Uterus (tissue), 4 donors: ENCODE measurements at places on chromosomes 6 and 20. TPM values are rescaled to one million over a fixed set of nuclear protein-coding genes. Genes with fewer than 3 reads are reported as not detected.
A peak's percentile ranks its signal among the peaks of the same experiment; 100 is the strongest.

DNA sequence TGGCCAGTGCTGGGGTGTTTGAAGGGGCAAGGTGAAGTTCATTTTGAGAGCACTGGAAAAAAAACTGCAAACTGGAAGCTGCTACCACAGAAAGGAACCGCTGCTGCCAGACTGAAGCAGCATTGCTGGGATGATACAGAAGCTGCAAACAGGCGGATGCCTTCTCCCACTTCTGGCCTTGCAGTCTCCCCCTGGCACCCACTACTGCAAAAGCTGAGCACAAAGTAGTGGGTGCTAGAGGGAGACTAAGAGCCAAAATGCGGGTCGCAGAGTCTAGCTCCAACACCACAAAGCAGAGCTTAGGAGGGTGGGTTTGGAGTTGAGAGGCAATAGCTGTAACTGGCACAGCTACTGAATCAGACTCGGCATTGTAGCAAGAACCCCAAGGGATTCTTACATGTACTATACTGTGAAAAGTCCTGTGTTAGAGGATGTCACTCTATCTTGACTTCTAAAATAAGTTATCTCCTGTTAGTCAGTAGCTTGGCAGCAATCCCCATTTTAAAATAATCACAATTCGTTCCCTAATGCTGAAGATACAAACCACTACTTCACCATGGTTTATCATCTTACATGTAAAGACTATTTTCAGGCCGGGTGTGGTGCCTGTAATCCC, 44.0 kb upstream of the COL21A1 start:
- no peaks in the 10 kb centered on the region for H3K27me3 ChIP-seq
- no peak for DNase-seq
- H3K36me3 ChIP-seq = no peaks in the 10 kb centered on the region
- H3K4me1 ChIP-seq = no peaks in the 10 kb centered on the region
- H3K4me3 ChIP-seq = no peak overlapping the region
- no peak overlapping the region for H3K27ac ChIP-seq

DNA sequence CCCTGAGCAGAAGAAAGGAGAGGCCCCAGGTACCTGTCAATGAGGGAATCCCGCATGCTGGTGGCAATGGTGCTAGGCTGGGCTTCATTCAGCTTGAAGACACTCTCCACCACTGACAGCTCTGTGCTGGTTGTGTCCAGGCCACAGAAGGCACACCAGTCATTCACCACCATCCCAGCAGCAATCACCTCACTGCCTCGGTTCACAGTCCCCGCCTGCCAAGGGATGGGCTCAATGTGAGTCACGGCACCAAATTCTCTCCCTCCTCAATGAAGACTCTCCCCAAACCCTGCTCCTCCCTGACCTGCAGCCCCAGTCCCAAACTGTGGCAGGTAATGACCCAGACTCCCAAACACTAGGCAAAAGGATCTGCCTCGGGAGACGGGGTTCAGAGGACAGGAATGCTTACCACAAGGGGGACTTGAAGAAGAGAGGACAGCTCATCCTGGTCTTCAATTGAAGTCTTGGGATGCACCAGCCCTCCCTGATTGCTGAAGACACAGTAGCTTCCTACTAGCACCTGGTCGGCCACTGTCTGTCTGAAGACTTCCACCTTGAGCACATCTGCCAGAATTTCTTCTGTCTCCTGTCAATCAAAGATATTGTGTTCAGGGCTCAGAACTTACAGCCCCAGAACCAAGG, 1.7 kb upstream of the MMP24OS start:
- H3K4me1 ChIP-seq = peaks cover 7% of the 10 kb centered on the region
- no peaks in the 10 kb centered on the region for H3K27me3 ChIP-seq
- no peaks in the 10 kb centered on the region for H3K36me3 ChIP-seq
- no peak overlapping the region for H3K4me3 ChIP-seq
- DNase-seq = no peak

DNA sequence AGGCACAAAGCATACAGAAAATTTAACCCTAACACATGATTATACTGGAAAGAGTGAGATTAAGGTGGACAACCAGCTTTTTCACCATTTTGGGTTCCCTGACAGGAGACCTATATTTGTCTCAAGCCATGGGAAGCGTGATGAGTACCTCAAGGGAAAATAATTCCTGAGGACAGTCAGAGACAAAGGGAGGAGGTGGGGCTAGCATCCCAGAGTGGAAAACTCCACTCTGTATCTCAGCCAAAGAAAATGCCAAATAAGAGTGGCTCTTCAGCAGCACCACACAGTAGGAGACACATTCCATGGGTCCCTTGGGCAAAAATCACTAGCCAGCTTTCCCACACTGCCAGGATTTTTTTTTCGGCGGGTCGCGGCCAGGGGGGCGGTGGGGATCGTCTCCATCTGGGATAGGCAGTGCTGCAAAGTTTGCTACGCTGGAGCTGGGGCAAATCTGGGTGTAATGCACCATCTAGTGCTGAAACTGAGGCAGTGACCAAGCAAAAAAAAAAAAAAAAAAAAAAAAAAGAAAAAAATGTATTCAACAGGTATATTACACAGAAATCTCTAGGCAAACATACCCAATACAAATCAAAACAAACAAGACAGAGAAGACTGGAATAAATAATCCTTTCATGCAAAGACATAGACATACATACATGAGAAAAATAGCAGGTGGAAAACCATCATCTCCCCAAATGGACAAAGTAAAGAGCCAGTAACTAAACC, 77.3 kb upstream of the SLC35F1 start:
- H3K27me3 ChIP-seq = no peaks in the 10 kb centered on the region
- no peak overlapping the region for H3K27ac ChIP-seq
- H3K36me3 ChIP-seq = no peaks in the 10 kb centered on the region
- DNase-seq = no peak

- no peaks in the 10 kb centered on the region for H3K4me1 ChIP-seq
- no peak overlapping the region for H3K27ac ChIP-seq
- H3K36me3 ChIP-seq = no peaks in the 10 kb centered on the region
- no peaks in the 10 kb centered on the region for H3K27me3 ChIP-seq
- DNase-seq = no peak
- no peak overlapping the region for H3K4me3 ChIP-seq
These were observed 41.1 kb downstream of the ZBTB46 start for GRCh38 chr20:63789836-63790571.

DNA sequence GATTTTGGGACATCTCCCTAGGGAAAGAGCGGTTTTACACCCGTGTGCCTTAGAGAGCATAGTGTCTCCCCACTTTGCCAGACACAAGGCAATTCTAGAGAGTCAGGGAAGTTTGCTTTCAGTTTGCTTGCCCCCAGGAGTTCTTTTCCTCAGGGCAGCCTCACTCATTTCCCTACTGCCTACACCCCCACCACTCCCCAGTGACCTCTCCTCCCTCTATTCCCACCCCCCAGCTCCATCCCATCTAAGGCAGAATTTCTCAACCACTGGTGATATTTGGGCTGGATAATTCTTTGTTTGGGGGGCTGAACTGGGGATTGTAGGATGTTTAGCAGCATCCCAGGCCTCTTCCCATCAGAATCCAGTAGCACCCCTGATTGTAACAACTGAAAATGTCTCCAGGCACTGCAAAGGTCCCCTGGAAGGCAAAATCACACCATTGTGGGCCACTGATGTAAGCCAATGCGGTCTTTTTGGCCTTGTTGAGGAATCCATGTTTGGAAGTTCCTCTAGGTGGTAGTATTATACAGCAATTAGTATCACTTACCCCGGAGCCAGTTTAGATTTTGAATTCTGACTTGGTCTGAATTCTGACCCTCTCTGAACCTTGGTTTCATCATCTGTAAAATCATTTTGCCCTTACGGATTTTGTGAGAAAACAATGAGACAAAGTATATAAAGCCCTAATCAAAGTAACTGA, 1.3 kb downstream of the EPPIN start:
- no peak for DNase-seq
- H3K4me3 ChIP-seq = no peak overlapping the region
- H3K27me3 ChIP-seq = no peaks in the 10 kb centered on the region
- H3K4me1 ChIP-seq = no peaks in the 10 kb centered on the region
- H3K27ac ChIP-seq = no peak overlapping the region

Gene BTNL2
- total RNA-seq = not detected

DNA sequence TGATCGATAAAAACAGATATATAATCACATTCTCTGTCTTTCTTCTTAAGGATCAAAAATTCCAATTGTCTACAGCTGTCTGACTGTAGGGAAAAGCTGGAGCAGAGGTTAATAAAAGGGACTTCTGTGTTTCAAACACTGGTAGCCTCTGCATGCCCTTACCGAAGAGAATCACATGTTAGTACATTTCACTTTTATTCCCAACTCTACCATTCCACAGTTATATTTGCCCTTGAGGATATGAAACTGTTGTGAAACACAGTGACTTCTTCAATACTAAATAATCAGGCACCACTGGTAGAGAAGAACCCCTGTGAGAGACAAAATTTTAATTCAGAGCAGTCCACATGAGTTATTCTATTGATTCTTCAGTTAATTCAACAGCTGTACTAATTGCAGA, 1187.3 kb upstream of the CITED2 start:
- H3K36me3 ChIP-seq = no peaks in the 10 kb centered on the region
- H3K27me3 ChIP-seq = no peaks in the 10 kb centered on the region
- DNase-seq = no peak
- no peaks in the 10 kb centered on the region for H3K4me1 ChIP-seq

Gene CLVS2
- 0.14 TPM for total RNA-seq

Gene GATA5
- total RNA-seq = not detected

- H3K4me3 ChIP-seq = no peak overlapping the region
- DNase-seq = no peak
- H3K4me1 ChIP-seq = no peaks in the 10 kb centered on the region
- H3K27me3 ChIP-seq = no peaks in the 10 kb centered on the region
- no peak overlapping the region for H3K27ac ChIP-seq
These were observed 207.0 kb upstream of the TCF21 start for GRCh38 chr6:133681891-133682290.

GRCh38 chr6:160259598-160259997, 977 bp upstream of the SLC22A2 start:
- H3K4me3 ChIP-seq = no peak overlapping the region
- no peaks in the 10 kb centered on the region for H3K36me3 ChIP-seq
- no peaks in the 10 kb centered on the region for H3K4me1 ChIP-seq

DNA sequence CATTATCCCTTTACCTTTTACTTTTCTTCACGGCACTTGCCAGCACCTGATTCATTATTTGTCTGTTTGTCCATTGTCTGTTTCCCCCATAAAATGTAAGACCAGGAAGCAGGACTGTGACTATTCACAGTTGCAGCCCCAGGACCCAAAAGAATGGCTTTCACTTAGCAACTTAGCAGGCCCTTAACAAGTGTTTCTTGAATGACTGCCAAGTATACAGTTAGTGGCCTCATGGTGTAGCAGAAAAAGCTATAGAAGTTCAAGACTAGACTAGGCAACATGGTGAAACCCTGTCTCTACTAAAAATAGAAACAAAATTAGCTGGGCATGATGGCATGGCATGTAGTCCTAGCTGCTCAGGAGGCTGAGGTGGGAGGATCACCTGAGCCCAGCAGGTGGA, 4.3 kb downstream of the SLC26A8 start:
- no peak overlapping the region for H3K4me3 ChIP-seq
- H3K27ac ChIP-seq = no peak overlapping the region
- no peak for DNase-seq
- H3K4me1 ChIP-seq = no peaks in the 10 kb centered on the region
- no peaks in the 10 kb centered on the region for H3K27me3 ChIP-seq

DNA sequence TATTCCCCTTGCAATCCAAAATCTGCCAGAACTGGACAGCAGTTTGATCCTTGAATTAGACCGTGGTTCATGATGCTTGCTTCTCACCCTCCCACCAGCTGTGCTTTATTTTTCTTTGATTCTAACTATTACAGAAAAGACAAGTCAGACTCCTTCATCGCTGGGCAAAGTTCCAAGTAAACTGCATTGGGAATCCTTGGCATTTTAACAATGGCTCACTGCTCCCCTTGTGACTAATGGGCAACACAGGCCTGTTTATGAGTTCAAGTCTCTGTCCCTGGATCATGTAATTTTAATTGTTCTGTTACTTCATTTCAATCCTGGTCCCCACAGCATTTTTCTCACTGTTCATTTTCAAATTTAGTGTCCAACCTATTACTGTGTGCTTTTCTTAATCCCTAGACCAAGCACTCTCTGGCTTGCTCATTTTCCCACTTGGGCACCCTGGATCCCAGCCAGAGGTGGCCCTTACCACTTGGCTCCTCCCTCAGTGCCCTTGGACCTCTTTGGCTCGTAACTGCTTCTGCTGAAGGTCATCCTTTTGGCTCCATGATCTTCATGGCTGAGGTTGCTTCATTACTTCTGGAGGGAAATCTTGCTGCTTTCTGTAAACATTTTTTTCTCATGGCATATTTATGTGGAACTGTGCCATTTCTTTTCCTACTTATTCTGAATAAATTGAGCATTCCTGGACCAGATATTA, 32.8 kb downstream of the PSMB9 start:
- H3K27ac ChIP-seq = peak overlapping the region; percentile 39
- H3K4me3 ChIP-seq = no peak overlapping the region
- no peak for DNase-seq

GRCh38 chr6:128807577-128807976, 75.4 kb upstream of the LAMA2 start:
- H3K36me3 ChIP-seq = no peaks in the 10 kb centered on the region
- H3K4me3 ChIP-seq = no peak overlapping the region
- no peaks in the 10 kb centered on the region for H3K27me3 ChIP-seq
- H3K27ac ChIP-seq = no peak overlapping the region
- H3K4me1 ChIP-seq = no peaks in the 10 kb centered on the region

- H3K4me1 ChIP-seq = no peaks in the 10 kb centered on the region
- no peak for DNase-seq
- no peaks in the 10 kb centered on the region for H3K27me3 ChIP-seq
- H3K4me3 ChIP-seq = peak overlapping the region; percentile 85
- H3K36me3 ChIP-seq = no peaks in the 10 kb centered on the region
These were observed 669 bp downstream of the PDCD2 start for GRCh38 chr6:170583756-170584180.

Gene ELOVL2
- total RNA-seq = not detected

DNA sequence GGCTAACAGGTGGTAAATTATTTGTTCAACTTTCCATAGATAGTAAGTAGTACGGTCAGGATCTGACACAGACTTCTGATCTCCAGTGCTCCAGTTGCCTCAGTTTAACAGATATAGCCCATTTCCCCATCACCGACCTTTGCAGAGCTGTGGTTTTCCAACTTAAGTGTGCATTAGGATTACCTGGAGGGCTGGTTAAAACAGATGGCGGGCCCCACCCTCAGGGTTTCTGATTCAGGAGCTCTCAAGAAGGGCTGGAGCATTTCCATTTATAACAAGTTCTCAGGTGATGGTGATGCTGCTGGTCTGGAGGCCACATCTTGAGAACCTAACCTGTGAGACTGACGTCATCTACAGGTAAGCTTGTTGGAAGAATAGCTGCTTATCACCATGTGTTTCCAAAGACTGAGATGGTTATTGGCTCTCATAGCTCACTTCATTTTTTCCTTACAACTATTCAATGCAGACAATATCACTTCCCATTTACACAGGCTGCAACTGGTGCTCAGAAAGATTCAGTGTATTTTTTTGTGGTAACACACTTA, 360.1 kb upstream of the CHD6 start:
- H3K27me3 ChIP-seq = no peaks in the 10 kb centered on the region
- H3K36me3 ChIP-seq = no peaks in the 10 kb centered on the region
- no peak for DNase-seq
- H3K4me3 ChIP-seq = no peak overlapping the region
